ENCODE measurements at places on chromosomes 6 and 20.

DNA sequence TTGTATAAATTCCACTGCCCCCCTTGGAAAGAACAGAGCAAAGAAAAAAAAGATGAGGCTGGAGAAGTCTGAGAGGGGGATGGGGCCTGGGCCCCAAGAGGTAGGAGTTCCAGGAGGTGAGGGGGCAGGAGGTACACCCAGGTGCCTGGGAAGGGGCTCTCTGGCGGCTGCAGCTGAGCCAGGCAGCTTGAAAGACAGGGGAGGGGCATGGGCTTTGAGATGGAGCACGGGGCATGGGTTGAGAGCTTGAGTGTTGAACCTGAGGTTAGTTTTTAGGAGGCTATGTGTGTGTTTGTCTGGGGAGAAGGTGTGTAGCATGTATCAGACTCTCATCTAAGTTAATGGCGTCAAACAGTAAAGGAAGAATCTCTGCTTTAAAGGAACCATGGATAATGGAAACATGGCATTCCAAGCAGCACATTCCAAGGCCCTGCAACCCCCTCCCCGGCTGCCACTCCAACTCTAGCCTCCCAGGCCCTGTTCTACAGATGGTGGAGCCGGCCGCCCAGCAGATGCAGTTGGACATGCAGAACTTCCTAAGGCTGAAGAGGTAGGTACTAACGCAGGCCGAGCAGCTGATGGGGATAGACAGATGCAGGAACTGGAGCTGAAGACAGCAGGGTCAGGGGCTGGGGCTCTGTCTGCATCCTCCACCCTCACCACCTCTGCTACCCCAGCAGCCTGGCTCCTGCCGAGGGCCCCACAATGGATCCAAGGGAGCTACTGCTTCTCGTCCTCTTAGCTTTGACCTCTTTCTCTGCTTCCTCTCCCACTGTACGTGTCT lies 42.1 kb downstream of the MDFI start:
- DNase-seq = no peak

DNA sequence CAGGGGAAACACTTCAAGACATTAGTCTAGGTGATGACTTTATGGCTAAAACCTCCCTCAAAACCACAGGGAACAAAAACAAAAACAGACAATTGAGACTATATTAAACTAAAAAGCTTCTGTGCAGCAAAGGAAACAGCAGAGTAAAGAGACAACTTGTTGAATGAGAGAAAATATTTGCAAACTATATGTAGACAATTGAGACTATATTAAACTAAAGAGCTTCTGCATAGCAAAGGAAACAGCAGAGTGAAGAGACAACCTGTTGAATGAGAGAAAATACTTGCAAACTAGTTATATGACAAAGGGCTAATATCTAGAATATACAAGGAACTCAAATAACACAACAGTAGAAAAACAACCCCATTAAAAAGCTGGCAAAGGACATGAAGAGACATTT lies 136.4 kb downstream of the IBTK start:
- DNase-seq = no peak

- DNase-seq = no peak
These were observed 1.2 kb upstream of the CD164 start for GRCh38 chr6:109383438-109383940.

DNA sequence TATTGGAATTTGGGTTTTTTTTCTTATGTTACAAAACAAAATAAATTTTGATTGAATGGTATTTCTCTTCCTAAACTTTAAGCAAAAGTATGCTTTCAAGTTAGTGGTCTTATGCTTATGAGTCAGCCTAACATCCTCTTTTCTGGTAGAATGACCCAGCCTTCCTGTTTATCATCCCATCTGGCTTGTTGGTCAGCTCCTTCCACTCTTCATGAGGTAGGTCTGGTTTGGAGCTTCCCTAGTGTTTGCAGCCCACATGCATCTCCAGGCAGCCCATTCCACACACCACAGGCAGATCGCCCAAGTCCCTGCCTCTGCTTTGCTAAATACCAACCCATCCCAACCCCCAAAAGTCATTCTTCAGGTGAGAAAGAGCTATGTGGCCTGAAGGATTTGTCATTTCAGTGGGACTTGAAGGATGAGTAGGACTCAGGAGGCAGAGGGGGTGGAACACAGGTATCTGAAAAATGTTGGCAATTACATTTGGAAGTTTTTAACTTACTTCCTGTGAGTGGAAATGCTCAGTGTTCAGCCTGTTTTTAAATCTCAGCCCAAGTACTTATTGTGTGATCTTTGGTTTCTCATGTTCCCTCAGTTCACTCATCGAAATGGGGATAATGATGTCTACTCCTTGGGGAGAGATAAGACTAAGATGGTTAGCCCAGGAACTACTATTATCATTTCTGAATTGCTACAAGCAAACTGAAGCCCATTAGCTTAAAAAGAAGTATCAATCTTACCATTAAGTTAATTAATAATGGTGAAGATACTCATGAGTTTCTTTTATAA lies 294.0 kb downstream of the ADGB start:
- DNase-seq = no peak

GRCh38 chr6:81838031-81838430 lies 85.5 kb upstream of the TENT5A start:
- no peak for DNase-seq

All from DMS 273 treated with DMSO at 0.1 percent for 48 hours (cell line).